CD4-positive, alpha-beta T cell (primary cell): ENCODE measurements at places on chromosomes 16 and 17.

- no peak for DNase-seq
Measured at GRCh38 chr17:70022175-70022574, 52.9 kb upstream of the KCNJ16 start.

GRCh38 chr17:43898446-43898845 lies 8.9 kb downstream of the MPP2 start:
- no peak for DNase-seq

- peak; percentile 66 for DNase-seq
Measured at GRCh38 chr17:2266045-2266864, 37.3 kb downstream of the SMG6 start.

DNA sequence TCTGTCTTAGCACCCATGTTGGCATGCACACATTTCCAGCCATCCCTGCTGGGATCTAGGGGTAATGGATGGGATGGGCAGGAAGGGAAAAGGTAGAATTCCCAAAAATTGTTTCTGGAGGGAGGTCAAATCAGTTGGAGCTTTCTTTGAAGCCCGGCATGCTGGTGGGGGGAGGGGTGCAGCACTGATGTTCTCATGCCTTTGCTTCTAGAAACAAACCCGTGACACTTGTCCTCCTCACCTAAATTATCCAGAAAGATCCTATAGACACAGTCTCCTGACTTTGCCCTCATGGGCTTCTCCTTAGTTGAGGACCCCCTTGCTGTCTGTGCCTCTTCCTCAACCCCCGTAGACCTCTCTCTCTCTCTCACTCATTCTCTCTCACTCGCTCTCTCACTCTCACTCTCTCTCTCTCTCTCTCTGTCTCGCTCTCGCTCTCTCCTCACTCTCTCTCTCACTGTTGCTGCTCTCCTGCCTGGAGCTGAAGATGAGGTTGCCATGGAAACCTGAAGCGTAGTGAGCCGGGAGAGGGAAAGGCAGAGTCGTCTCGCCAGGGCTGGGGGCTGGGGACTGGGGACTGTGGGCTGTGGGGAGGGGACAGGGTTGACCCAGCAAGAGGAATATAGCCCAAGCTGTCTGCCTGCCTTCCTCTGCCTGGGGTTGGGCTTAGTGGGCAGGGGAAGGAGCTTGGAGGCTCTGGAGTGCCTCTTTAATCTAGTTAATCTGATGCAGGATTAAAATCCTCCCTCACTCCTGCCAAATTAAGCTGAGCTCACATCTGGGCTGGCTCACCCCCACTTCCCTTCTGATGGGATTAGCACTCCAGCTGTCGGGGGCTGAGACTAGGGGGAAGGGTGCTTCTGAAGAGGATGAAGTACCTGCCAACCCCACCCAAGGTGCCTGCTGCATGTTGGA lies 16.1 kb downstream of the LASP1 start:
- DNase-seq = no peak
